ENCODE measurements at places on chromosomes 2 and 18. TPM values are rescaled to one million over a fixed set of nuclear protein-coding genes. Genes with fewer than 3 reads are reported as not detected.

Gene UGT1A5
- polyA plus RNA-seq = not detected

Gene CACNB4
- 9.2 TPM for polyA plus RNA-seq

DNA sequence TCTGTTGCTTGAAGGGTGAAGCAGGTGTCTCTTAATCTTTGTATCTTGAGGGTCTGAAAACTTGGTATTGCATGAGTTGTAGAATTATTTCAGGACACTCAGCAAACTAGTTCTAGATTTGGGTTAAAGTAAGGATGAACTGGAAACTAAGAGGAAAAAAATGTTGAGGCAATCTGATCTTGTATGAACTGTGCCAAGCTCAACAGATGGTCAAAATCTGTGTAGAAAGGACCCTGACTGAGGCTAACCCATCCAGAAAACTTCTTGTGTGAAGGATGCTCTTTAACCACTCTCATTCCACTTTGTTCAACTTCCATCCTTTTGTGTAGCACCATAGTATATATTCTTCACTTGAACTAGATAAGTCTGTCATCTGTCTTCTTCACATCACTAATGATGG lies 861.7 kb downstream of the SLC4A3 start:
- no peak for DNase-seq

DNA sequence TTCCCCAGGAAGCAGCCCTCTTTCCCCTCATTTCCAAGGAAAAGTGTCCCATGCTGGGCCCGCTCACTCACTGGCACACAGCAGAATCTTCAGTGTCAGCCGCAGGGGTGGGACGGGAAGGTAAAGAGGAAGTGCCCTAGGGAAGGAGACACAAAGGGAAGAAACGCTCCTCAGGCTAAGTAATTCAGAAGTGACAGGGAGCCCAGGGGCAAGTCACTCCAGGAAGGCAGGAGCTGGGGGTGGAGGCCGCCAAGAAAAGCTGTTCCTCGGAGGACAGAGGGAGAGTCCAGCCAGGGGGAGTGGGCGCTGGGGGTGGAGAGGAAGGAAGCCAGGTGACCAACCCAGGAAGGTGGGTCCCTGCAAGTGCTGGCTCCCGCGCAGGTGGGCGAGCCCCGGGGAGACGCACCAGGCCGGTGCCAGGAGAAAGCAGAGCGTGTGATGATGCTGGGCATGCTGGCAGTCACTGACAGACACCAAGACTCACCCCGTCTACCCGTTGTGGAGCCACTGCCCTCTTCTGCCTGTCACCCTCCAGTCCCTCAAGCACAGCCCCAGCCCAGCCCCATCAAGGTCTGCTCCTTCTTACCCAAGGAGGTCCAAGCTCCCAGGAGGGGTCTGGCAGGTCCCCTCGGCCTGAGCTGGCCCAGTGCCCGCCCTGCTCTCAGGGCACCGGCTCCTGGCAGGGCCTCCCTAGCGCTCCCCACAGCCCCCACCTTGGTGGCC lies 21.7 kb downstream of the HDAC4 start:
- no peak for DNase-seq

DNA sequence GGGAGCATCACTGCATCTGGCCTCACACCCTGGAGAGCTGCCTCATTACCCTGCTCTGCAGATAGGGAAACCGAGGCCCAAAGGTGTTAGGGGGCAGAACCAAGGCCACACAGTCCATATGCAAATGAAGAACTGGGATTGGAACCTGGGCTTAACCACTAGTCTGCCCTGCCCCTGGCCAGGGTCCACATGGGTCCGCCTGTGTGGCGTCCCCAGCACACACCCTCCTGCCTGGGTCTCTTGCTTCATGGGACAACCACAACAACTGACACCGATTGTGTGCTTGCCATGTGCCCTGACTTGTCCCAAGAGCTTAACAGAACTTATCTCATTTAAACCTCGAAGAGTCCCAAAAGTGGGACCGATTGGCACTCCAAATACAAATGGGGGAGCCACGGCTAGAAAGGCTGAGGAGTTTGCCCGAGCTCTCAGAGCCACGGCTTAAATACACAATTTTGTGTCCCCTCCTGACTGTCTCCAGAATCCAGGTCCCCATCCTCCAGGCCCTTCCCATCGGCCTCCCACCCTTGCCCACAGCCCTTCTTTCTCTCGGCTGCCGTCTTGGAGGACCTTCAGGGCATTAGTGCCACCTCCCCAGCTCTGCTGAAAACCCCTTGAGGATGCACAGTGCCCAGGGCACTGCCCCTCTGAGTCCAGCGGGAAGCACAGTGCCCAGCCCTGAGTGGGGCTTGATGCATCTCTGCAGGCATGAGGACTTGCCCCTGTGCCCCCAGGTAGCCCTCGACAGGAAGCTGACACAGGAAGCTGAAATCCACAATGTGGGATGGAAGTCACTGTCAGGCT lies 5.8 kb upstream of the DUSP2 start:
- no peak for DNase-seq
